ENCODE measurements at places on chromosomes 3 and 15.

- peak; percentile 63 for DNase-seq
Measured at GRCh38 chr15:70245932-70246622, 148.4 kb upstream of the TLE3 start.

- no peak for DNase-seq
Measured at GRCh38 chr3:37255990-37256308, 81.6 kb upstream of the LRRFIP2 start.

DNA sequence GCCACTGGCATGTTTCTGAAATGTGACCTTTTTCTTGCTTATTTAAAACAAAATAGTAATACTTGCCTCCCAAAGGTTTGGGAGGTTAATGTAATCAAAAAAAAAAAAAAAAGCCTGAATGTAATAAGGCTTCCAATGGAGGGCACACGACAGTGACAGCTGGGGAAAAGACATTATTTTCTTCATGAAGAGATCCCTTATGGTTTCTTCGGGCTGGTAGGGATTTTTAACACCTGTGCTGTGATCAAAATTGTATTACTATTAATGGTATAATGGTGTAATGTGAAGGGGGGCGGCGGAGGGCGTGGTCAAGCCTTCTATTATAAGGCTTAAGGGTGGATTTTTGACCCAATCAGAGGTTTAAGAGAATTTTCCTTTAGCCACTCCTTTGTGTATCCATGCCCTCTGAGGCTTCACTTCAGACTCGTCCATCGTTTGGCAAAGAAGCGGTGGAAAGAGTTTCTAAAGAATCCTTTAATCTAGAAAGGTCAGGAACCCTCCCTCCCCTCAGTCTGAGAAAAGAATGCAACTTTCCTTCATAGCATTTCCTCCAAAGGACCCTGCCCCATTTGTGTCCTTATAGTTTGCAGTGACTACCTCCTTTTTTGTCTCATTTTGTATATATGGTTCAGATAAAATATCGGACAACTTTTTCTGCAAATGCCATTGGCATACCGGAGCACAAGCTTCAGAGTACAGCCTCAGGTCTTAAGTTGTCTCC is 89.5 kb upstream of the CHD2 start:
- DNase-seq, result no peak

GRCh38 chr3:36957862-36958686 is 13.2 kb upstream of the TRANK1 start:
- DNase-seq, result no peak

- no peak for DNase-seq
Measured at GRCh38 chr3:61877359-61878138, 316.2 kb downstream of the PTPRG start.

GRCh38 chr3:195453236-195453635 is 10.4 kb upstream of the ACAP2 start:
- no peak for DNase-seq

DNA sequence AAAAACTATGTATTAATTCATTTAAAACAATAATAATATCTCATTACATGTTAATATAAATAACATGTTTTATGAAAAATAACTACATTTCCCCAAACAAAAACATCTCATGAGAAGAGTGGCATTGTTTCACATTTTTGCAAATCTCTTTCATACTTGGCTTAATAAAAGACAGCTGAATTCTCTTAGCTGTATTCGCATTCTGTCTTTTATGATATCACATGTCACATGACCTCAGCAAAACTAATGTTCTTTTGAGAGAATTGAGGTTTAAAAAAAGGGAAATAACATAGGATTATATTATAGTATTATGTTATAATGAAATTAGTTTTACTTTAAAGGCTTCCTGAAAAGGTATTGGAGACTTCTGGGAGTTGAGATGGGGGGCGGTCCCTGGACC is 48.4 kb upstream of the SPPL2A start:
- no peak for DNase-seq

- DNase-seq, result no peak
Measured at GRCh38 chr3:133130168-133130567, 92.0 kb downstream of the TMEM108 start.

DNA sequence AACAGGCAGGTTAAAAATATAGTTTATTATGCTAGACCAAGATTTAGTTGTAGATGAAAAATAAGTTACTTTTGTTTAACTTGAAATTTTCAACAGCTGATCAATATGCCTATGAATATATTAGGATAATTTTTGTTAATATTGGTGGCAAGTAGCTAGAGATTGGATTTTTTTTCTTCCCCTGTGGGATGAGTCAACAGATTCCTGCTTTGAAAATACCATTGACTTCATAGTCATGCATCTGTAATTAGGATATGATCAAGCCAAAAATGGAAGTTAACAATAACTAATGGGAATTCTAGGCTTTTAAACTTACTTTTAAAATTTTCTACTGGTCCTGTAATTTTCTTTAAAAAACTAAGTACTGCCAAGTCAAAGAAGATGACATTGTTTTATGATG is 211.7 kb downstream of the ZIC1 start:
- no peak for DNase-seq

GRCh38 chr3:39189959-39190269 is 2.5 kb downstream of the XIRP1 start:
- DNase-seq, result peak; percentile 74

DNA sequence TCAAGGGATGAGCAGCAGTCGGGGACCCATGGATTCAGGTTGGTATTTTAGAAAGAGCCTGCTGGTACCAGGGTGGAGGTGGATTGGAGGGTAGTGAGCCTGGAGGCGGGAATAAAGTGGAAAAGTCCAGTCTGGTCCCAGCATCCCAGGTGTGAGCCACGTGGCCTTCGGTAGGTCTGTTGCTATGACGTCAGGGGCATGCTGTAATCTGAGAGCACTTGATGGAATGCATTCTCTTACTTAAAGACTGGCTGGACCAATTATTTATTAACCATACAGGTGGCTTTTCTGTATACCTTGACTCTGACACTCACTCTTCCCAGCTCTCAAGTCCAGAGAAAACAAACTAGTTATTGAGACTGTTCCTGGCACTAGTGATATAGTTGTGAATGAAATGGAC is 389.9 kb upstream of the RGMA start:
- DNase-seq, result no peak

- DNase-seq, result no peak
Measured at GRCh38 chr15:60553163-60553562, 74.2 kb upstream of the ICE2 start.

DNA sequence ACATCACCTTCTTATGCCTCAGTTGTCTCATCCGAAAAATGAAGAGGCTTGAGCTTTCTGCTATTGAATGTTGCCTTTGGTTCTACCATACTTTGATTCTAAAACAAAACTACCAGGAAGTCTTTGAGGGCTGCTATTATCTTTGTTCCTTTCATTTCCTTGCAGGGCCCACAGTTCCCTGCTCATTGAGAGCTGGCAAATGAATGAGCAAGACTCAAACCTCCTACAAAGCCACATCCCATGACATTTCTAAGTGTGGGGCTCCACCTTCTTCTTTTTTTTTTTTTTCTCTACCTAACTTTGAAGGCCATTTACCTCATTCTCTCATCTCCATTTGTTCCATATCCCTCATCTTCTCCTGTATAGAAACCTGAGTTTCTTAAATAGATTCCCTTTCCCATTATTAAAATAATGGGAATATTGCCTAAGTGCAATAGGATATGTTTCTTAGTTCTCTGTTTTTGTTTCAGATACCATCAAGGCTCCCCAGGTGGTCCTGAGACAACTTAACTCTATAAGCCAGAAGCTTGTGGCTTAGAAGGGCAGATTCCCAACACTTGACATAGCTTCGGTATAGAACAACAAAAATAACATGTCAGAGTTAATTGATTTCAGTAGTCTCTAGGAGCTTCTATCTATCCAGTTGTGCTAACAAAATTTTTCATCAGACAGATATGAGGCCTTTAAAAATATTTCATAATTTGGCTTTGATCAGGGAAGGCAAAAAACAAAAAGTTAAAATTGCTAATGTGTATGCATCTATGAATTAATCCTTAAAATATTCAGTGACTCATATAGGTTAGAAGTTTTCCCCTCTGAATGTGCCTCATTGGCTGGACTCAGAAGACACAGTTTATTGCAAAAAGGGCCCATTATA is 951.6 kb downstream of the TUSC7 start:
- DNase-seq, result no peak

DNA sequence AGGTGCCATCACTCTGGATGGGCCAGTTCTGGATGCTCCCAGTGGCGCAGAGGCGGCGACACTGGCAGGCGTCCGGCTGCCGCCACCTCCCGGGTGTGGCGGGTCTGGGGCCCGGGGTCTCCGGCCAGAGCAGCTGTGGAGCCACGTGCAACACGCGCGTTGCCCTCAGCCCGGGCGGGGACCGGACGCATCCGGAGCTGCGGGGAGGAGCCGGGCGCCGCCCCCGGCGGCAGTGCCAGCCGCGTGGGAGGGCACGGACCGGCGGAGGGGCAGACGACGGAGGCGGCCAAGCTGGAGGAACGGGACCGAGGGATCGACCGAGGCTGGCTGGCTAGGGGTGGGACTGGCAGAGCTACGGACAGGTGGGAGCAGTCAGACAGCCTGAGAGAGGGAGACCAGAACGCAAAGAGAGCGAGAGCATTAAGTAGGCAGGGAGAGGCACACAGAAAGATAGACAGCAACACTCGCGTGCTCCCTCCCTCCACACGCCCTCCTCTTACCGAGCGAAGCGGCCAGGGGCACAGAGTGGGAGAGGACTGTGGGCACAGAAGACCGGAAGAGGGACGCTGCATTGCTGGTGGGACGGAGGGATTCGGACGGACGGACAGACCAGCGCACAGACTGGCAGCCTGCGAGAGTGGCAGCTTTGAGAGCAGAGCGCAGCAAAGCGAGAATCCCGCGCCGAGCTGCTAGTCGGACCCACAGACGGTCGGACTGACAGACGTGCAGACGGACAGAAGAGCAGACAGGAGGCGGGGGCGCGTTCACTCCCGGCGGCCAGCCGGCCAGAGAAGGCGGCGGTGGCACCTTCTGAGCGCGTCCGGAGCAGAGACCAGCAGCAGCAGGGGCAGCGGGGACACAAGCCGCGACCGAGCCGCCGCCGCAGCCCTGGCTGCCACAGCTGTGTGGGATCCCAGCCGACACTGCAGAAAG is at the start of gene ARPP21:
Gene ARPP21 (plus strand): TSS at position 272 of the 933 bp plus-strand sequence. CDS start 42,227 bp downstream, outside the sequence.
- DNase-seq, result no peak

DNA sequence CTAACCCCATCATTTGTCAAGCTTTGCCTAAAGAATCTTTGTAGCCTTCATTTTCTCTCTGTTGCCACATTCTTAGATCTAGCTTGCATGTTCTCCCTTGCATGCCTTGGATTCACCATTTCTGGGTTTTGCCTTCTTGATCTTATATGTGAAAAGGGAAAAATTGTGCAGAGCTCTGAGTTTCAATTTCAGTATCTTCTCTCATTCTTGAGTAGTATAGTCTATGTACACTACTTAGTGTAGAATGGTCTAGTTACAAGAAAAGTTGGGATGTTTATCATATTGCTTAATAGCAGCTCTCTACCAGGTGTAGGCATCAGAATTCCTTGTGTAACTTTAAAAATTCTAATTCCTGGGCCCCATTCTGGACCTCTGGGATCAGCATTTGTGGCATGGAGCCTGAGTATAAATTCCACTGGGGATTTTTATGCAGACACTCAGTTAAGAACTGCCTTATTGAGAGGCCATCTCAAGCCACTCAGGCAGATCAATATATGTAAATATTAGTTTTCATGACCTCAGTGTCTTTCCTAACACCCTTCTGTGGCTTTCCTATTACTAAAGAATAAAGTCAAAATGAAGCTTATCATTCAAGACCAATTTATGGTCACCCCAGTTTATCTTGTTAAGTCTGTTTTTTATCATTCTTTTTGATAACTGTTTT is 23.4 kb downstream of the GTF2E1 start:
- no peak for DNase-seq

DNA sequence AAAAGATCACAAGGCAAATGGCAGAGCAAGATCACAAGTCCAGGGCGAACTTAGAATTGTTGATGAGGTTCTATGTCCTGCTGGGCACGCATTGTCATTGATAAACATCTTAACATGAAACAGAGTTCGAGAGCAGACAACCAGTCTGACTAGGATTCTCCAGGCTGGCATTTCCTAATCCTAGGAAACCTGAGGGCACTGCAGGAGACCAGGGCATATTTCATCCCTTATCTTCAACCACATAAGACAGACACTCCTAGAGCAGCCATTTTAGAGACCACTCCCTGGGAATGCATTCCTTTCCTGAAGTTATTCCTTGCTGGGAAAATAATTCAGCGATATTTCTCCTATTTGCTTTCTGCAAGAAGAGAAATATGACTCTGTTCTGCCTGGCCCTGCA is 1199.9 kb downstream of the SI start:
- DNase-seq, result no peak

DNA sequence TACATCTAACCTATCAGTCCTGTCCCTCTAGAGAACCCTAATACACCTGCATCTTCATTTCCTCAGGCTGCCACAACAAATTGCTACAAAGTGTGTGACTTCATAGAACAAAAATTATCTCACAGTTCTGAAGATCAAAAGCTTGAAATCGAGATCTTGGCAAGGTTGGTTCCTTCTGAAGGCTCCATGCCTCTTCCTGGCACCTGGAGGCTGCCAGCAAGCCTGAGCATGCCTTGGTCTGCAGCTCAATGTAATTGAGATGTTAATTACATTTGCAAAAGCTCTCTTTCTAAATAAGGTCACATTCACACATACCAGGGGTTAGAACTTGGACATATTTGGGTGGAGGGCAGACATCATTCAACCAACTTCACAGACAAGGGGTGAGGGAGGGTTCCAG is 86.4 kb upstream of the ABHD17C start:
- DNase-seq, result no peak

GRCh38 chr3:19938295-19938627 is 4.2 kb upstream of the EFHB start:
- DNase-seq, result no peak

DNA sequence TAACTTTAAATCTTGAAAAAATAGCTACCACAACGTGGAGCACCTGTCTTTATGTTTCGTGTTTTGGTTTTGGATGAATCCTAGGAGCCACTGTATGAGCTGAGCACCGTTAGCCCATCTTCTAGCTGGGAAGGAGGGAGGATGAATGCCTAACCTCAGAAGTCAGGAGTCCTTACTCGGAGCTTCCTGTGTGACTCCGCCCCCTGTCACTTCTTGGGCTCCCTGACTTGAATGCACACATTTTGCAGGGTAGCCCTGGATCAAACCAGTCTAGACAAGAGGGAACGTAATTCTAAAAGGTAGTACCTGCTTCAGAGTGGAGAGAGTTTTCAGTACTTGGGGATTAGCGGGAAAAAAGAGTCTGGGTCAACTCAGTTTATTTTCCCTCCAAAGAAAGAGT is 5.3 kb downstream of the GABRA5 start:
- DNase-seq, result no peak

GRCh38 chr3:160569894-160570652 is 4.7 kb upstream of the KPNA4 start:
- DNase-seq, result no peak

DNA sequence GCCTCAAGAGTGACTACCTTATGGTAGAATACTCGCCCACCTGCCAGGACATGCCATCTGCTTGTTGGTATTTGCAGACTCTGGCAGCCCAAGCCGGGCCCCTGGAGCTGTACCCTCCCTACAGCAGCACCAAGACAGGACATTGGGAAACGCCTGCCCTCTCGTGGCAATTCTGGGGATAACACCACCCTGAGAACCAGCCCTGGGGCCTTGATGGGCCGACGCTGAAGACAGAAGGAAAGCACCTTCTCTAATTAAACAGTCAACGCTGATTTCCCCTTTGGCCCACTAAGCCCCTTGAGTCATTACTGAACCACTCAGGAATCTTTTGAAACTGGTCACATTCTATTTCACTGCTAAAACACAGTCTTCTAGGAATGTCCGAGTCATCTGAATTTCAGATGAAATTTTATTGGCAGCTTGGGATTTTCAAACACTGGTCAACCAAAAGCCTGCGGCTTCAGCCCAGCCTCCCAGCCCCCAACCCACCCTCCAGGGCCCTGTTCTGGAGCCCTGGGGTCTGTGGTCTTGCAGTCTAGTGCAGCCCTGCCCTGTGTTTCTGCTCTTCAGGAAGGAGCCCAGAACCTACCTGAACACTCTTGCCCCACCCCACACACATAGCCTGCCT is 91.3 kb downstream of the TMEM266 start:
- peak; percentile 53 for DNase-seq
